Activated naive CD4-positive, alpha-beta T cell treated with anti-CD3 and anti-CD28 coated beads, Interleukin-2, amount 50 U/mL, for 16 hours (primary cell): ENCODE measurements at places on chromosomes 7 and 10.

GRCh38 chr7:136293272-136293671, 316.1 kb upstream of the MTPN start:
- DNase-seq: no peak

- no peak for DNase-seq
Measured at GRCh38 chr10:28910956-28911355, 233.6 kb downstream of the BAMBI start.

DNA sequence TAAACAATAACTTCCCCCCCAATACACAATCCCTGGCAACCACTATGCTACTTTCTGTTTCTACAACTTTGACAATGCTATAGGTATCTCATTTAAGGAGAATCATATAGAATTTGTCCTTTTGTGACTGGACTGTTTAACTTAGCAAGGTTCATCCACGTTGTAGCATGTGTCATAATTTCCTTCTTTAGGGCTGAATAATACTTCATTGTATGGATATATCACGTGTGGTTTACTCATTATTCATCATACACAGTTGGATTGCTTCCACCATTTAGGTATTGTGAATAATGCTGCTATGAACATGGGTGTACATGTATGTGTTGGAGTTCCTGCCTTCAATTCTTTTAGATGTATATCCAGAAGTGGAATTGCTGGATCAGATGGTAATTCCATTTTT, 111.0 kb downstream of the LMBR1 start:
- DNase-seq: no peak

DNA sequence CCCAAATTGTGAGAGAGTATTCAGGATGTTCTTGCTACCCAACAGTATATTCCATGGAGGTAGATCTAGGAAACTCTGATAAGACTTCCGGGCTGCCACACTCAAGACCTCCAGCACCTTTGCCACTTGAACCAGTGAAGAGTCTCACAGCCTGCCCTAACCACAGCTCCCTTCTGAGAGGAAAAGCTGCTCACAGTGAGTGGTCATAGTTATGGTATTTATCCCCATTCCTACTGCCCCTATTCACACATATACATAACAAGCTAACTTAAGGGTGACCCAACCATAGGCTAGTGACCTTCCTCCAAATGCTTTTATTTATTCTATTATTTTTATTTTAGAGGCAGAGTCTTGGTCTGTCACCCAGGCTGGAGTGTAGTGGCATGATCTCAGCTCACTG, 156.3 kb downstream of the PTEN start:
- no peak for DNase-seq

GRCh38 chr10:58575491-58575890, 62.8 kb downstream of the BICC1 start:
- DNase-seq: no peak

DNA sequence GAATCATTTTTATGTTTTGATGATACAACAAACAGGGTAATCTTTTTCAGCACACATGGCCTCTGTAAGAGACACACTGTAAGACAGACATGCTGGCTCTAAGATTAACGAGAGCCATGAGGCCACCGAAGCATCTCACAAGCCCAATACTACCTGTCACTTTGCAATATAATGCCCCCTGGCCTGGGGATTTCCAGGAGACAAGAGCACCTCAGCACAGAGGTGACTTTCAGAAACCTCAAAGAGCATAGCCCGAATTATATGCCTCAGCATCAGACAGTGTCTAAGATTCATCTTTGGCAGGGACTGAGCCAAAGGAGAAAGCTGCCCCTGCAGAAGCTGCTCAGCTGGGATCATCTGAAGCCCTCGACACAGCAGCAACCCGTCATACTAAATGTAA, 44.2 kb upstream of the TMEM213 start:
- DNase-seq: no peak
